ENCODE measurements at places on chromosomes 4 and X.

DNA sequence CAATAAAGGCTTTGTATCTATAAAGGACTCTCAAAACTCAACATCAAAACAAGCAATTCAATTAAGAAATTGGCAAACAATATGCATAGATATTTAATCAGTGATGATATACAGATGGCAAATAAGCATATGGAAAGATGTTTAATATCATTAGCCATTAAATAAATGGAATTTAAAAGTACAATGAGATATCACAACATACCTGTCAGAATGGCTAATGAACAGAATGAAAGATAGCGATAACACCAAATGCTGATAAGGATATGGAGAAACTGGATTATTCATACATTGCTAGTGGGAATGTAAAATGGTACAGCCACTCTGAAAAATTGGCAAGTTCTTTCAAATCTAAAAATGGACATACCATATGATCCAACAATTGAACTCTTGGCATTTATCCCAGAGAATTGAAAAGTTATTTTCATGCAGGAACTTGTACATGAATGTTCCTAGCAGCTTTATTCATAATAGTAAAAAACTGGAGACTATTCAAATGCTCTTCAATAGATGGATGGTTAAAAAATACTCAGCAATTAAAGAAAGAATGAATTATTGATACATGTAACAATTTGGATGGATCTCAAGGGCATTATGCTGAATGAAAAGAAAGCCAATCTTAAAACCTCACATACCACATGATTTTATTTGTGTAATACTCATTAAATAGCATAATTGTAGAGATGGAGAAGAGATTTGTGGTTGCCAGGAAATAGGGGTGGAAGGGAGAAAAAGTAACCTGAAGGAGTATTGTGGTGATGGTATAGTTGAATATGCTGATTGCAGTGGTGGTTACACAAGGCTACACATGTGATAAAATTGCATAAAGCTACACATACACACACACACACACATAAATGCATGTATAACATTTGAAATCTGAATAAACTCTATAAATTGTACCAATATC is 45.9 kb upstream of the ALG13 start:
- no peak for DNase-seq

GRCh38 chrX:148610328-148610698 is 109.9 kb downstream of the AFF2 start:
- DNase-seq, result no peak

GRCh38 chr4:128454881-128455280 is 167.3 kb upstream of the PGRMC2 start:
- DNase-seq, result no peak

GRCh38 chr4:26893491-26893890 is 32.9 kb downstream of the STIM2 start:
- DNase-seq, result no peak

DNA sequence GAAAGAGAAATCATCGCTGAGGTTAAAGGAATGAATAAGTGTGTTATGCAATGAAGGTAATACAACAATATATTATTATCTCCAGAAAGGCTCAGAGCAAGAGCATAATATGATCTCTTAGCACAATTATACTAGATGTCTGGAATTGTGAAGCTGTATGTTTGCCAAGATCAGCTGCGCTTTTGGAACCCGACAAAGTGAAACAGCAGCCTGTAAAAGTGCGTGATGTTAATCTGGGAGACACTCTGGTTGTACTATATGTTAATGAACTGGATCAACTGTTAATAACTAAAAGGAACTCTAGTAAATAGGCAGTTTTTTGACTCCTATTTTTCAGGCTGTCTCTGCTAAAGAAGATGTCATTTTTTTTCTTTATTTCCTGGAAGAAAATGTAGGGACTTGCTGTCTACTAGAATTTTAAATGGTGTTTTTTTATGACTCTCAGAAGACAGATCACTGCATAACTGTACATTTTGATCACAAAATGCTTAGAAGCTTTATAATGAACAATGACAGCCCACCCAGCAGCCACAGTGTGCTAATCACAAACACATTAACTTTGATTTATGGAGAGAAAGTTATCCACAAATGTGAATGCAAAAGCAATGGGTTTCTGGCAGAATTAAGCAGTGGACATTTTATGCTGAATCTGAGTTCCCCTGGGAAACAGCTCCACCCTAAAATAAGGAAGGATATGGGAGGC is 50.2 kb downstream of the UGT2B28 start:
- DNase-seq, result no peak

- no peak for DNase-seq
These were observed 144.4 kb downstream of the NHS start for GRCh38 chrX:17519358-17519757.

DNA sequence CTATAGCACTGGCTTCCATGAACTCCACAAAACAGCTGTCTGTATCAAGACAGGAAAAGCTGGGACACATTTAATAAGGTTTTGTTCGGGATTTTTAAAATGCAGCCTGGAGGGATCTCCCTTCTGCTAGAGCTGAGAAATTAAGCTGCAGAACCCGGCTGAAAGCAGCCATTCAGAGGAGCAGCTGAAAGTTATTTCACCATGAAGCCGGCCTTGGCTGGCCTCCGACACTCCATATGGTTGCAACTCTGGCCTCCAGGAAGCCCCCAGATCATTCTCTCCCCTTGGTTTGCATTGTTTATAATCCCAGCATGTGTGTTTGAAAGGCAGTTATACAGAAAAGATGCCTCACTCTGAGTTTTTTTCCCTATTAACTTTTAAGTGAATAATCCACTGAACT is 239.4 kb downstream of the SPATA18 start:
- no peak for DNase-seq

Data from skeletal muscle cell (primary cell).